Activated gamma-delta T cell treated with anti-CD3 and anti-CD28 coated beads, Interleukin-2, amount 50 U/mL, for 16 hours (primary cell): ENCODE measurements at places on chromosomes 6 and 20.

- DNase-seq = no peak
Observed at GRCh38 chr6:162251257-162251656, 476.3 kb downstream of the PRKN start.

- no peak for DNase-seq
Observed at GRCh38 chr6:39962831-39963230, 28.6 kb upstream of the MOCS1 start.

GRCh38 chr6:25395731-25396130, 116.6 kb downstream of the CARMIL1 start:
- no peak for DNase-seq

GRCh38 chr20:3661060-3661813, 2.0 kb downstream of the GFRA4 start:
- DNase-seq = no peak

- no peak for DNase-seq
Observed at GRCh38 chr6:17986656-17987446, 584 bp downstream of the KIF13A start.

- DNase-seq = no peak
Observed at GRCh38 chr6:30515106-30515505, 25.8 kb downstream of the HLA-E start.

- no peak for DNase-seq
Observed at GRCh38 chr6:139135578-139136545, 982 bp downstream of the HECA start.

GRCh38 chr6:8143945-8144344, 41.6 kb upstream of the EEF1E1 start:
- DNase-seq = no peak

GRCh38 chr20:45835825-45836224, 2.2 kb downstream of the SNX21 start:
- DNase-seq = no peak

DNA sequence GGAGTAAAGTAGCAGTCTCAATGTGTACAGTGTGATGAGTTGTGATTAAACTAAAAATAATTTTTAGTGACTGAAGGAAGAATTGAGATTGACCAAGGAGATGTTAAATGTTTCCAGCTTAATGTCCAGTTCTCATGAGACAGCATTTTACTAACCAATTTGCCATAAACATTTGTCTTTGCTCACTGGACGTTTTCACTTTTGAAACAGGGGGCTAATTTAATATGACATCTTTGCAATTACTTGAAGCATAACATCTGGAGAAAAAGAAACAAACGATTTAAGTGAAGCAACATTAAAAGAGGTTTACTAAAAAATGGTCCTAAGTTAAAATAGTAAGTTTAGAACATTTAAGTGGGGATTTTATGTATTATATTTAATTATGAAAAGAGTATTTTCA, 443.8 kb downstream of the BCKDHB start:
- DNase-seq = no peak

DNA sequence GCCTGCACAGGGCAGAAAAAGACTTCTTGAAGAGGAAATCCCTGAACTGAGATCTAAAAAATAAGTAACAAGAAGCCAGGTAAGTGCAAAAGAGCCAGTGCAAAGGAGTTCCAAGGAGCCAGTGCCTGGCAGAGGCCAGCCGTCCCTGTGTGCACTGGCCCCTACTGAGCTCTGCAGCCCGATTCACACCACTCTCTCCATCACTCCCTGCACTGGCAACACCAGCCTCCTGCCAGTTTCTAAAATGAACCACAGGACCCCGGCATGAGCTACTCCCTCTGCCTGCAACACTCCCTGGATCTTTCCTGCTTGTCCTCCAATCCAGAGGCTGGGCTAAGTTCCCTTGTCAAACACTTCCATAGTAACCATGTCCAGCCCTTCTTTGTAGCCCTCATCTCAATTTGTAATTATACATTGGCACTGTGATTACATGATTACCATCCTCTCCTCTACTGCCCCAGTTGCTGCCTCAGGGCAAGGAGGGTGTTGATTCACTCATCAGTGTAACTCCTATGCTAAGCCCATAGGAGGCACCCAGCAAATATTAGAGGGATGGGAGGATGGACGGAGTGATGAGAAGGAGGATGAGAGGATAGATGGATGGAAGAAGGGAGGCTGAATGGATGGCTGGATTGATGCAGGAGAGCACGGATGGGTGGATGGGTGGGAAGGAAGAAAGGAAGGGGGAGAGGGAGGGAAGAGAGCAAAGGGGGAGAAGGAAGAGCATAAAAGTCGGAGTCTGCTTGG, 49.3 kb downstream of the SIRPA start:
- DNase-seq = no peak

- no peak for DNase-seq
Observed at GRCh38 chr20:58636983-58637421, 14.1 kb upstream of the STX16 start.

GRCh38 chr6:75830959-75831885, 82.2 kb downstream of the MYO6 start:
- no peak for DNase-seq

GRCh38 chr6:146847426-146847825, 248.7 kb downstream of the ADGB start:
- DNase-seq = no peak

DNA sequence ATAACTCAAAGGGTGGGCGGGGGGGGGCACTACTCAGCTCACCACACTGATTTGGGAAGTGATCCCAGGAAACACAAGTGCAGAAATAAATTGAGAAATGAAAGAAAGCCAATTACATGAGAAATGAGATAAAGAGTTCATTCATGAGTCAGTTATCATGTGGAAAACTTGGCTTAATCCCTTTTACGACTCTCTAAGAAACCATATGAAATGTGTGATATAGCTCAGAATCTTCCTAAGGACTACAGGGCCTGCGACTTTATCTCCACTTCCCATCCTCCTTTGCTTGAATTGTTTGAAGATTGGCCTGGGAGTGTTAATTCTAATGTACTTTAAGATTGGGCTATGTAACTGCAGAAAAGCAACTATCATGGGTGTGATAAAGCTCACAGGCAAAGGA, 3.6 kb upstream of the BTN2A2 start:
- no peak for DNase-seq

GRCh38 chr6:160998766-160999165, 7.2 kb downstream of the MAP3K4 start:
- DNase-seq = no peak

GRCh38 chr6:122996794-122997505, 915 bp downstream of the CLVS2 start:
- no peak for DNase-seq

GRCh38 chr20:34544109-34544796, 14.3 kb upstream of the MAP1LC3A start:
- no peak for DNase-seq

GRCh38 chr6:17470202-17470937, 77.0 kb downstream of the CAP2 start:
- no peak for DNase-seq

GRCh38 chr6:108348655-108349349, 53.9 kb downstream of the AFG1L start:
- DNase-seq = no peak

GRCh38 chr6:150322466-150322871, 46.3 kb upstream of the IYD start:
- DNase-seq = no peak

DNA sequence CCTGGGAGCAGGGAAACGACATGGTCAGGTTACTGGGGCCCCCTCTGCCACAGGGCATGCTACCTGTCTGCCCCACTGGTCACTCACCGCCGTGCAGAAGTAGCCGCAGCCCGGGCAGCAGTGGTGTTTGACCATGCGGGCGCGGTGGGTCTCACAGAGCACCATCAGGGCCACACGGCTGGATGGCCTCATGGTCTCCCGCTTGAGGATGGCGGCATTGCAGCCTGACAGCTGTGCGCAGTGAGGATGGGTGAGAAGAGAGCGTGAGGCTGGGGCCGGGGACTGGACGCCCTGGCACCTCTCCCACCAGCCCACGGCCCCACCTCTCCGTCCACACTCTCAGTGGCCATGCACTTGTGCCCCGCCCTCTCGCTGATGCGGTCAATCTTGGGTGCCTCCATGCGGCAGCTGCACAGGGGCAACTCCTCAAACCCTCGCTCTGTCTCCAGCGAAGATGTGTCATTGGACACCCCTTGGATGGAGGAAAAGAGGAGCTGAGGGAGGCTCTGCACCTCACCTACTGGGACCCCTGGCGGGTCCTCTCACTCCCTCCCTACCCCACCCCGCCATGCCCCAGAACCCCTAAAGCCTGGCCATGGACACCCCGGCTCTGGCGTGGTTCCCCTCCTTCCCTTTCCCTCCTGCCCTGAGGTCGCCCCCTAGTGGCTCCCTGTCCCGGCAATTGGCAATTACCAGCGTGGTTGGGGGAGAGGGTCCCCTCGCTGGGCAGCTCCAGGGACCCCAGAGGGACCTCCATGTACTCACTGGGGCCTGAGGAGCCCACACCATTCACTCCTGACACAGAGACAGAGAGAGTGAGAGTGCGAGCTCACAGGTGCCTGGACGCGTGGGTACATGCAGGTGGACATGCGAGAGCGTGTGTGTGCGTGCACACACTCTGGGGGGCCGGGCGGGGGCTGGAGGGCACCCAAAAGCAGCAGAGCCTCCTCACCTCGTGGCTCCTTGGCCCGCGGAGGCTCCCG, 8.9 kb downstream of the EHMT2 start:
- DNase-seq = peak; percentile 42

DNA sequence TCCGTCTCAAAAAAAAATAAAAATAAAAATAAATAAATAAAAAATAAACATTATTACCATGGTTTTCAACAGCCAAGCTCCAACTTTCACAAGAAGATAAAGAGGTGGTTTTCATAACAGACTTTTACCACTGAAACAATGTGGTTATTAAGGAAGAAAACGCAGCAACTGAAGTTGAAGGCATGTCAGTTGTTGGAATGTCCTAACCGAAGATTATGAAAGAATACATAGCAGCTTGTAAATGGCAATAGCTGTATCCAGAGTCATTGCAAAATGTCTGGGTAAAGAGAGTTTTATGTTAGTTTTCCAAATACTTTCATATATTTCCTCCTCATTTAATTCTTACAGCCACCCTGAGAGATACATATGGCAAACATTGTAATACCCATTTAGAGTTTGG, 161.6 kb upstream of the MARCKS start:
- DNase-seq = no peak

DNA sequence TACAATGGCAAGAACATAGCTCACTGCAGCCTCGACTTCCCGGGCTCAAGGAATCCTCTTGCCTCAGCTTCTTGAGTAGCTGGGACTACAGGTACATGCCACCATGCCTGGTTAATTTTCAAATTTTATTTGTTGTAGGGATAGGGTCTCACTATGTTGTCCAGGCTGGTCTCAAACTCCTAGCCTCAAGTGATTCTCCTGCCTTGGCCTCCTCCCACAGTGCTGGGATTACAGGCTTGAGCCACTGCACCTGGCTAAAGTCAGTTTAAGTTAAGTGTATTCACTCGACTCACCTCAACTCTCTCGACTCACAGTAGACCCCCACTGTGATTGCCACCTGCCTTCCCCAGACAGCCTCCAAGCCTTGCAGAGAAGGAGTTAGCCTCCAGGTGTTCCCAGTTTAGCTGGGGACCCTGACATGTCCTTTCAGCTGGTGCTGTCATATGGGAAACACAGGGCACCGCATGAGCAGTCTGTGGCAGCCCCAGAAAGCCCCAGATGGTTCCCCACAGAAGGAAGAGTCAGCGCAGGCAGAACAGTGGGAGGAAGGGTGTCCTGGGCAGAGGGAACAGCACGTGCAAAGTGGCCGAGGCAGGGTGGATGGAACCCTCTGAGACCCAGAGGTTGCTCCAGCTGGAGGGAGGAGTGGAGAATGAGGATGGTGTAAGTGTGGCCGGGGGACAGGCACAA, 40.4 kb downstream of the CEBPB start:
- DNase-seq = no peak

DNA sequence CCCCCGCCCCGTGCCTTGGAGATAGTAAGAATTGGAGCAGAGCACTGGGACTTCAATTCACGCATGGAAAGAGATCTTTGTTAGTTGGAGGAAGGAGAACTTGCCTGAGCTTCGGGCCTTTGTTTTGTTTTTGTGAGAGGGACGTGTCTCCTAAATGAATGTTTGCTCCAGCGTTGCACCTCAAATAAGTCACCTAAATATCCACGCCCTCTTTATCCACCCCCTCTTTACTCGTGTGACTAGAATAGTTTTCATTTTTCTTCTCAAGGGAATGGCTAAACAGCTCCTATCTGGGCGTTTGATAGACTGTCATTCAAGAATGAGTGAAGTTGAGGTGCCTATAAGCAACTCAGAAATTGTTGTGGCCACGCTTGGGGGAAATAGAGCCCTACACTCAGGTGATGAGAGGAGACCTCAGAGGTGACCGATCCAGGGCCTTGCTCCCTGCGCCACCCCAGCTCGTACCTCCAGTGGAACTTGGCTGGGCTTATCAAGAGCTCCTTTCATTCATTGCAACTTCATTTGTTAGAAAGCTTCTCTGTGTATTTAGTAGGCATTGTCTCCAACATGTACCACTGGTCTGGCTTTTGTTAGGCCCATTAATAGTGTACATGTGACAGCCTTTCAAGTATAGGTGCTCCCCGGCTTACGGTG, 861 bp downstream of the PCMTD2 start:
- no peak for DNase-seq

GRCh38 chr20:60851826-60852704, 400.0 kb upstream of the CDH4 start:
- DNase-seq = no peak

DNA sequence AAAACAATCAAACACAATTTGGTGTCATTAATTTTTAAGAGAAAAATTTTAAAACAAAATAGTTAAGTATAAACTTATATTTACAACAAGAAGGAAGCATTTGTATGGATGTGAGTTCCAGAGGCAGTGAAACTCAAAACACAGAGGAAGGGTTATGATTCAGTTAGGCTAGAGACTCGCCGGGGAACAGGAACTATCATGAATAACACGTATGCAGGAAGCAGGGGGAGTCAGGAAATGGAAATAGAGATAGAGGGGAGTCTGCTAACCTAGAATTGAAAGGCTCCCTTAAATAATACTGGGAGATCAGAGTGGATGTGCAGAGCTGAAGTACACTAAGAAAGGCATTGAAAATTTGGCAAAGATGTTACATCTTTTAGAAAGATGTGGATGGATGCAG, 14.2 kb upstream of the HLA-DRB1 start:
- no peak for DNase-seq

GRCh38 chr20:39291301-39291700, 329.2 kb downstream of the DHX35 start:
- DNase-seq = no peak

DNA sequence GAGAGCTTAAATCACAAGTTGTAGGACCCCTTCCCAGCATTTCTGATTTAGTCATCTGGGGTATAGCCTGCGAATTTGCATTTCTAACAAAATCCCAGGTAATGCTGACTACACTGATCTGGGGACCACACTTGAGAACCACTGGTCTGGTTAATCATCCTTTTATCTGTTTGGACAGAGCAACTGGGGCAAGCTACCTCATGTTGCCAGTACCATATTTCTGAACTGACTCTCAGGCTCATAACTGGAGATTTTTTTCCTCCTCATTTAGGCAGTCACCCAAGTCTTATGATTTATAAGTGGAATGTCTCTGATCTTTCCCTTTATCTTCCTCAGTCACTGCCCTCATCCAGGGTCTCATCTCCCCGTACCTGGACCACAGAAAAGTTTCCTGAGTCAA, 12.0 kb upstream of the GTF3C6 start:
- no peak for DNase-seq

- no peak for DNase-seq
Observed at GRCh38 chr6:3516092-3516491, 59.2 kb upstream of the SLC22A23 start.

- no peak for DNase-seq
Observed at GRCh38 chr6:52015953-52016352, 71.5 kb downstream of the PKHD1 start.

GRCh38 chr20:60589623-60590022, 631.4 kb downstream of the CDH26 start:
- no peak for DNase-seq
